Heart right ventricle (tissue), 16 donors: ENCODE measurements at places on chromosomes 3 and 15. TPM values are rescaled to one million over a fixed set of nuclear protein-coding genes. Genes with fewer than 3 reads are reported as not detected.

DNA sequence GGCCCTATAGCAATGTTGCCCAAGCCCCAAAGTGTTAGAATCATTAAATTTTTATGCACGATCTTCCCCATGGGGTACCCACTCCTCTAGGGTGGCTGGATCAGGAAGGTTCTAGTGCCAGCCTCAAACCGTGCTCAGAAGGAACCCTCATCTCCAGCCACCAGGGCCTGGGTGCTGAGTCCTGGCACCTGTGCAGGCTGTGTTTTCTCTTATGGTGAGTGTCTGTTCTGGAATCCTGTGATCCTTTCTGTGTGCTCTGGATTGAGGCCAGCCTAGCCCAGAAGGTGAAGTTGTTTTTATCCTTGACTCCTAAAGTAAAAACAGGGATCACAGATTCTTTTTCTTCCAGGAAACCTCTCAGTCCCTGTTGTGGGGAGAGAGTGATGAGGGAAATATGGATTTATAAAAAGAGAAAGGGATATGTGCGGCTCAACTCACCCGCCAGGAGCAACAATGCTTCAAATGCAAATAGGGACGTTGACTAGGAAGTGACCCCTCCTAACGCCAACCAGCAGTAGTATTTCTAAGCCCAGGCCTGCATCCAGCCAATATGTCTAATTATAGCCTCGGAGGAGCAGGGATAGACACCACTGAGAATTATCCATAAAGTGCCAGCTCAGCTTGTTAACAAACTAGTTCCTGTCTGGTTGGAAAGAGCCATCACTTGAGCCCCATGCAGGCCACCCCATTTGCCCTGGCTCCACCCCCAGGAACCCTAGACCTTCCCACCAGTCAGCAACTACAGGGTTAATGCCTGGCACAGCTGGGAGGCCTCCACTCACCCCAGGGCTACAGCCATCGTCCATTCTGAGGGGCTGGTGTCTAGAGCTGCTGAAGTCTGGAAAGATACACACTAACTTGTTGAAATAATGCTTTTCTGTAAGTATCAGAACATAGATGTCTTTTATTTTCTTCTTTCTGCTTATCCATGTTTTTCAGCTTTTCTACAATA, 513.5 kb upstream of the PROK2 start:
- H3K36me3 ChIP-seq, result no peaks in the 10 kb centered on the region
- peaks cover 12% of the 10 kb centered on the region for H3K4me1 ChIP-seq

- peaks cover 89% of the 10 kb centered on the region for H3K4me1 ChIP-seq
- no peaks in the 10 kb centered on the region for H3K36me3 ChIP-seq
- H3K27ac ChIP-seq, result peak overlapping the region; percentile 61
- H3K27me3 ChIP-seq, result no peaks in the 10 kb centered on the region
- DNase-seq, result no peak
These were observed 141.5 kb upstream of the TBL1XR1 start for GRCh38 chr3:177338697-177339219.

DNA sequence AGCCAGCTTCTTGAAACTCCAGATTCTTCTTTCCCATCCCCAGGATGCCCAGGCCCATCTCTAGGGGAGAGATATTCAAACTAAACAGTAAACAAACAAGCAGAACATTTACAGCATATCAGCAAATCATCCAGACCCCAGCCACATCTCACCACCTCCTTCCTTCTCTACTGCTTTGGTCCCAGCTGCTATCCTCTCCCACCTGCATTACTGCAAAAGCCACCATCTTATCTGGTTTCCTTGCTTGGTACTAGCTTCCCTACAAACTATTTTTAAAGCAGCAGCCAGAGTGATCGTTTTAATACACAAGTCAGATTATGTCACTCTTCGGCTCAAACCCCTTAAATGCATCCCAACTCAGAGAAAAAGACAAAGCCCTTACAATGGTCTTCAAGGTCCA, 4.8 kb downstream of the LYSMD2 start:
- no peak for DNase-seq
- no peaks in the 10 kb centered on the region for H3K4me1 ChIP-seq
- H3K4me3 ChIP-seq, result no peak overlapping the region
- no peaks in the 10 kb centered on the region for H3K27me3 ChIP-seq
- peak overlapping the region; percentile 82 for H3K27ac ChIP-seq
- no peaks in the 10 kb centered on the region for H3K36me3 ChIP-seq

DNA sequence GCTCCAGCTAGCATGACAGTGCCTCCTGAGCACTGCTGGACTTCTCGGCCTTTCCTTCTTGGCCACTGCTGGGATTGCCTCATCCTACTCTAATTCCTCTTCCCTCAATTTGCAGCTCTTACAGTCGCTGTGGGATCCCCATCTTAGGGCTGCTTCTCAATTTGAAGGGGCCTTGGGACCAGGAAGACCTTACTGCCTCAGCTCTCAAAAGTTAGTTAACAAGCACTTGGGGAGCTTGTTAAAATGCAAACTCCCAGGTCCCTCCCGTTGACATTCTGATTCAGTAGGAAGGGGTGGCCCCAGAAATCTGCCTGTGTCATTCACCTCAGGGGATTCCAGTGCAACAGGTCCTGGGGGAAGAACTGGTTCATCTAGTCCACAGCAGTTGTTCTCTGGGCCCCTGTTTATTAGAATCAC, 14.8 kb downstream of the BDH1 start:
- no peak overlapping the region for H3K4me3 ChIP-seq
- no peak for DNase-seq
- H3K27ac ChIP-seq, result no peak overlapping the region
- H3K36me3 ChIP-seq, result peaks cover 3% of the 10 kb centered on the region
- H3K27me3 ChIP-seq, result no peaks in the 10 kb centered on the region
- H3K4me1 ChIP-seq, result peaks cover 3% of the 10 kb centered on the region

The LEKR1 gene
- 0.93 TPM for total RNA-seq

The PRTG gene
- total RNA-seq, result 1.3 TPM

The SV2B gene
- total RNA-seq, result 1.6 TPM

GRCh38 chr3:146142757-146143156, 18.2 kb downstream of the PLOD2 start:
- H3K27ac ChIP-seq, result peak overlapping the region; percentile 43
- no peaks in the 10 kb centered on the region for H3K36me3 ChIP-seq
- no peaks in the 10 kb centered on the region for H3K27me3 ChIP-seq
- no peak for DNase-seq
- H3K4me3 ChIP-seq, result peak overlapping the region; percentile 19

The ZNF662 gene
- 4.8 TPM for total RNA-seq

The ZIC4 gene
- not detected for total RNA-seq

- peak overlapping the region; percentile 94 for H3K27ac ChIP-seq
- H3K4me1 ChIP-seq, result peaks cover 57% of the 10 kb centered on the region
- DNase-seq, result peak; percentile 13
- H3K36me3 ChIP-seq, result no peaks in the 10 kb centered on the region
- H3K27me3 ChIP-seq, result no peaks in the 10 kb centered on the region
- H3K4me3 ChIP-seq, result peak overlapping the region; percentile 90
These were observed 263 bp upstream of the UTS2B start for GRCh38 chr3:191330530-191331048.

- H3K4me3 ChIP-seq, result no peak overlapping the region
- peaks cover 4% of the 10 kb centered on the region for H3K4me1 ChIP-seq
- H3K36me3 ChIP-seq, result no peaks in the 10 kb centered on the region
- no peak overlapping the region for H3K27ac ChIP-seq
- no peaks in the 10 kb centered on the region for H3K27me3 ChIP-seq
- no peak for DNase-seq
These were observed 243.9 kb downstream of the OPA1 start for GRCh38 chr3:193836918-193837317.

- no peak overlapping the region for H3K27ac ChIP-seq
- no peaks in the 10 kb centered on the region for H3K27me3 ChIP-seq
- H3K4me3 ChIP-seq, result no peak overlapping the region
These were observed 13.9 kb downstream of the FILIP1L start for GRCh38 chr3:100100425-100100824.

The HHATL gene
- 829 TPM for total RNA-seq

The MEIS2 gene
- total RNA-seq, result 57.5 TPM

GRCh38 chr3:121809249-121809648, 25.6 kb downstream of the IQCB1 start:
- H3K36me3 ChIP-seq, result peaks cover 15% of the 10 kb centered on the region
- DNase-seq, result no peak
- no peak overlapping the region for H3K27ac ChIP-seq
- H3K4me3 ChIP-seq, result no peak overlapping the region
- H3K27me3 ChIP-seq, result no peaks in the 10 kb centered on the region

- peaks cover 37% of the 10 kb centered on the region for H3K27me3 ChIP-seq
- H3K36me3 ChIP-seq, result no peaks in the 10 kb centered on the region
- no peak overlapping the region for H3K27ac ChIP-seq
- DNase-seq, result no peak
- H3K4me1 ChIP-seq, result no peaks in the 10 kb centered on the region
- H3K4me3 ChIP-seq, result no peak overlapping the region
These were observed 291.0 kb upstream of the CHRM5 start for GRCh38 chr15:33677238-33677830.

DNA sequence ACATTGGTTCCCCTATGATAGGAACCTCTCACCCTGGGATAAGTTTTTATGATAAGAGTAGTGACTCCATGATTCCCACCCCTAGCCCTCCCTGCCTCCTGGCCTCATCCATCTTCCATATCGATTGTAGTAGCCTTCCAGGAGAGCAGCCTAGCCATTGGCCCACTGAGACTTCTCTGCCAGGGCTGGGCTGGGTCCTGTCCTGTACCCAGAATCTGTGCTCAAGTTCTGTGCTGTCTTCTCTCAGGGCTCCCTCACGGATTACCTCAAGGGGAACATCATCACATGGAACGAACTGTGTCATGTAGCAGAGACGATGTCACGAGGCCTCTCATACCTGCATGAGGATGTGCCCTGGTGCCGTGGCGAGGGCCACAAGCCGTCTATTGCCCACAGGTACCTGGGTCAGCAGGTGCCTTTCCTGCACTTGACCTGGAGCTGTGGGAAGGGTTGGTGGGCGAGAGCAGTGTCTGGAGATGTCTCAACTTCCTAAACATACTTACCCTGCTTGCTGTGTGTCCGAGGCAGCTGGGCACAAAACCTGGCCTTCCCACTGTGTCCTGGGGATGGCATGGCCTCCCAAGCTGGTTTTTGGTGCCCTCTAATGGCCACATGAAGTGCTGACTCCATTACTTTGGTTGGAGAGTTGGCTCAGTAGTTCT, 16.6 kb upstream of the EXOG start:
- H3K27me3 ChIP-seq, result no peaks in the 10 kb centered on the region
- no peak overlapping the region for H3K27ac ChIP-seq
- DNase-seq, result peak; percentile 67
- H3K4me1 ChIP-seq, result no peaks in the 10 kb centered on the region
- H3K36me3 ChIP-seq, result peaks cover 26% of the 10 kb centered on the region

- no peaks in the 10 kb centered on the region for H3K27me3 ChIP-seq
- H3K4me3 ChIP-seq, result no peak overlapping the region
- no peaks in the 10 kb centered on the region for H3K36me3 ChIP-seq
- DNase-seq, result no peak
These were observed 35.9 kb upstream of the CEMIP start for GRCh38 chr15:80743189-80743833.

- H3K4me1 ChIP-seq, result peaks cover 14% of the 10 kb centered on the region
- H3K4me3 ChIP-seq, result no peak overlapping the region
- no peak for DNase-seq
- H3K27me3 ChIP-seq, result no peaks in the 10 kb centered on the region
- H3K27ac ChIP-seq, result no peak overlapping the region
- no peaks in the 10 kb centered on the region for H3K36me3 ChIP-seq
These were observed 1.3 kb upstream of the AEN start for GRCh38 chr15:88619796-88620195.

The KLHL40 gene
- 1.5 TPM for total RNA-seq

The NRG4 gene
- total RNA-seq, result not detected

DNA sequence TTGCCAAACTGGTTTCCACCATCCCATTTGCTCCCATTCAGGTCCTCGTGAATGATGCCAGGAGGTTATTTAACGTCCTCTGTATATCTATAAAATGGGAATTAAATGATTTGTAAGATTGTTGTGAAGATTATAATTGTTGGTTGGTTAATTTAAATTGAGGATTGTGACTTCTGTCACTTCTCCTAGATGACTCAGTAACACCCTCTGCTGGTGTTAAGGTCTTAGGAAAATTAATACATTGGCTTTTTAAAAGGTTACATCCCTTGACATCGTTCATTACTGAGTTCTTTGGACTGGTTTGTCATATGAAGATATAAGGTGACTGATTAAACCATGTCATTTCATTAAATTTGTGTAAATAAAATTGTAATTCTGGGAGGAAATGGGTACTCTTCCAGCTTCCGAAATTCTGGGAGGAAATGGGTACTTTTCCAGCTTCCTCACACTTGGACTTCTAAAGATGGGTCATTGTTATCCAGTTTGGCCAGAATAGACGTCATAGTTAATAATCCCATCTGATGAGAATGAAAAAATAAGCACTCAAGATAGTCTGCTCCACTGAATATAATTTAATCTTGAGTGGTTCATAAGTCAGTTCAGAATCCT, 33.3 kb upstream of the PAQR5 start:
- no peaks in the 10 kb centered on the region for H3K27me3 ChIP-seq
- H3K27ac ChIP-seq, result no peak overlapping the region
- H3K4me1 ChIP-seq, result peaks cover 11% of the 10 kb centered on the region
- no peak overlapping the region for H3K4me3 ChIP-seq
- no peak for DNase-seq
- H3K36me3 ChIP-seq, result no peaks in the 10 kb centered on the region

- no peaks in the 10 kb centered on the region for H3K36me3 ChIP-seq
- peaks cover 15% of the 10 kb centered on the region for H3K4me1 ChIP-seq
- H3K27me3 ChIP-seq, result no peaks in the 10 kb centered on the region
- H3K27ac ChIP-seq, result no peak overlapping the region
- H3K4me3 ChIP-seq, result no peak overlapping the region
These were observed 950 bp downstream of the ANKDD1A start for GRCh38 chr15:64912379-64913325.

DNA sequence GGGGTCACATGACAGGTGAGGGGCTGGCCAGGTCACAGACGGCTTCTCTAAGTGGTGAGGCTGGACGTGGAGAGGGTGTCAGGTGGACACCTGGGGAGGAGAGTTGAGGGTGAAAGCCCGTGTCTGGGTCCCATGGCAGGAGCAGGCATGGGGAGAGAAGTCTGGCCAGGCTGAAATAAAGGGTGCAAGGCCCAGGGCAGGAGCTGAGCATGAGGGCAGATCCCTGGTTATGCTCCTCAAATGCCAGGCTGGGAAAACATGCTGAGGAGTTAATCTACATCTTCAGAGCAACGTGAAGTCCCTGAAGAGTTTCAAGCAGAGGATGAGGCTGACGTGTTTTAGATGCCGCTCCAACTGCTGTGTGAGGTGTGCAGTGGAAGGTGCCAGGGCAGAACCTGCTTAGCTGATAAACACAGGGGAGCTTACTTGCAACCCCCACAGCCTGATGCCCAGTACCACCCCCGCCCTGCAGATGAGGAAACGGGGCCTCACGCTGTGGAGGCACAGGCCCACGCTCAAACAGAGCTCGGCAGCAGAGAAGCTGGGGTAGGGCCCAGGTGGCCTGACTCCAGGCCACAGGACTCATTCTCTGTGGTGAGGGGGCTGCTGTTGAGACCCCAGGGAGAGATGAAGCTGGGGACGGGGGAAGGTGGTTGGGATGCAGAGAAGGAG, 40.5 kb downstream of the HCN4 start:
- no peaks in the 10 kb centered on the region for H3K27me3 ChIP-seq
- H3K4me1 ChIP-seq, result peaks cover 5% of the 10 kb centered on the region
- H3K4me3 ChIP-seq, result no peak overlapping the region
- DNase-seq, result no peak
- no peaks in the 10 kb centered on the region for H3K36me3 ChIP-seq

- no peaks in the 10 kb centered on the region for H3K4me1 ChIP-seq
- H3K36me3 ChIP-seq, result no peaks in the 10 kb centered on the region
- H3K27me3 ChIP-seq, result no peaks in the 10 kb centered on the region
- H3K27ac ChIP-seq, result no peak overlapping the region
- no peak overlapping the region for H3K4me3 ChIP-seq
- DNase-seq, result no peak
These were observed 168.5 kb upstream of the STT3B start for GRCh38 chr3:31364188-31364587.

The CPNE4 gene
- total RNA-seq, result 38.5 TPM

The AHSG gene
- total RNA-seq, result not detected

GRCh38 chr3:46912986-46913385, 35.5 kb downstream of the PTH1R start:
- H3K27ac ChIP-seq, result no peak overlapping the region
- no peaks in the 10 kb centered on the region for H3K36me3 ChIP-seq
- no peak overlapping the region for H3K4me3 ChIP-seq
